Activated gamma-delta T cell (primary cell): ENCODE measurements at places on chromosomes 4 and X.

DNA sequence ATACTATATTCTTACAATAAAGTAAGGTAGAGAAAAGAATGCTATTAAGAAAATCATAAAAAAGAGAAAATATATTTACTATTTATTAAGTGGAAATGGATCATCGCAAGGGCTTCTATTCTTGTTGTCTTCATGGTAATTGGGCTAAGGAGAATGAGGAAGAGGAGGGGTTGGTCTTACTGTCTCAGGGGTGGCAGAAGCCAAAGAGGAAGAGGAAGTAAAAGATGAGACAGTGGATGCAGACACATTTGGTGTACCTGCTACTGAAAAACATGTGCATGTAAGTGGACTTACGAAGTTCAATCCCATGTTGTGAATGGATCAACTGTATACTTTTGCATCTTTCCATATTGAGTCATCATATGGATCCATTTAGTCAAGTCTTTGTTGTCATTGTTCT lies 1502.1 kb upstream of the ADGRL3 start:
- no peak for DNase-seq

DNA sequence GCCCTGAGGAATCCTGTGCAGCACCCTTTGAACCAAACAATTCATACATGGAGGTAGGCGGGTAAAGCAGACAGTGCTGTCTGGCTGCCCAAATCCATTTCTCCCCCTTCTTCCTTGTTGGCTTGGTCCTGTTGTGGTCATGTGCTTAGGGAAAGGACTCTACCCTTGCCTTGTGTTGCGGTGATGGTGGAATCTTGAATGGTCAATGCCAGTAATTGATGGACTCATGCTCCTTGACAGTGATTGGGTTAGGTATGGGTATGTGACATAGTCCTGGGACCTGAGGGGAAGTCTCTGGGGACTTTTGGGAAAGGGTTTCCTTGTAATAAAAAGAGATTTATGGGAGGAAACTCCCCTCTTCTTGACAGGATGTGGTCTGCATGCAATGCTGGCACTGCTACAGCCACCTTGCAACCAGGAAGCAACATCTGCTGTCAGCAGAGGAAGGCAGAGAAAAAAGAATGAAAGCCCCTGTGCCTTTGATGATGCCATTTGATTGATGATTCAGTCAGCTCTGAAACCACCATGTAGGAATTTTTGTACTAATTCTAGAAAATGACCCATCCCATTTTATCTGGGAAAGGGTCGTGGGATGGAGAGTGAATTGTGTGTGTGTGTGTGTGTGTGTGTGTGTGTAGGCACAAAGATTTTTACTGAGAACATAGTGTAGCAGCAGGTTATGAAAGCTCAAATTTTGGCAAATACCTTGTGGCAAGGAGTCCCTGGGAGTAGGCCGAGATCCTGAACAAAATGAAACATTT lies 30.0 kb upstream of the HUWE1 start:
- DNase-seq = no peak

GRCh38 chrX:109716431-109717028 lies 16.5 kb downstream of the ACSL4 start:
- DNase-seq = no peak

DNA sequence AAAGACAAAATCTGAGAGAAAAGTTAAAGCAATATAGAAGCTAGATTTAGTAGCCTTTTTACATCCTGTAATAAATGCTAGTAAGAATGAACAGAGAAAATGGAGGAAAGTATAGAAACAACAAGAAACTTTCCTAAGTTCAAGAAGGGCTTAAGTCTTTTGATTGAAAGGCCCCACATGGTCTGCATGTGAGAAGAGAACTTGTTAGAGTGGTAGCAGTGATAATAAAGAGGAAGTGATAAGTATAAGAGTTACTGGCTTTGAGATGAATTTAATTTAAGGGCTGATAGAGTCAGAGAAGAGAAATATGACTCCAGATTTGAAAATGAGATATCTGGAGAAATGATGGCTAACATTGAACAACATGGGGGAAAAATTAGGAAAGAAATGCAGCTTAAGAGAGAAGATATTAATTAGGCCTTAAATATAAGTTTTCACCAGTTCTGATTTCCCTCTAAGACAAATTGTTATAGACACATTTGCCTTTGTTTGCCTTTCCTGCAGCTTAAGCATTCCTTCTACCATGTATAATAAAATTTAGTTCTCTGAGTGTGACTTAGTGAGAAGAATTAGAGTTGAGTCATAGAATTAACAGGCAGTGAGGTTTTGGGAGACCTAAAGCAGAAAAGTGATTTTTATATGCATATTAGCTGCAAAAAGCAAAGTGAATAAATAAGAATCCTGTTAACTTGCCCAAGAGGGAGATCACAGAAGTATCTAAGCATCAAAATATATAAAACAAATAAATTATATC lies 18.4 kb downstream of the ZFX start:
- no peak for DNase-seq

- DNase-seq = no peak
Measured at GRCh38 chr4:5192271-5192670, 141.0 kb downstream of the STK32B start.

- no peak for DNase-seq
Measured at GRCh38 chrX:11764602-11765067, 6.6 kb downstream of the MSL3 start.

GRCh38 chr4:10334506-10335028 lies 122.7 kb downstream of the ZNF518B start:
- DNase-seq = no peak

- DNase-seq = no peak
Measured at GRCh38 chr4:11565899-11566298, 137.2 kb upstream of the HS3ST1 start.

DNA sequence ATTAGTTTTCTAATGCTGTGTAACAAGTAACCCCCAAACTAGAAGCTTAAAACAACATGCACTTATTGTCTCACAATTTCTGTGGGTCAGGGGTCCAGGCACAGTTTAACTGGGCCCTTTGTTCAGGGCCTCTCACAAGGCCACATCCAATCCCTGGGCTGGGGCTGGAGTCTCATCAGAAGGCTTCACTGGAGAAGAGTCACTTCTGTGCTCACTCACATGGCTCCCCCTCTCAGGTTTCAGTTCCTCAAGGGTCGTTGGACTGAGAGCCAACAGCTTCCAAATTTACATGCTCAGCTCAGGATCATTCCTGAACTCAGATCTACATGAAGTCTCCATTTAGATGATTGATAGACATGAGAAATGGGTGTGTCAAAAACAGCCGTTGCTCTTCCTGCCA lies 77.1 kb downstream of the EVC start:
- DNase-seq = no peak

GRCh38 chrX:85244450-85245211 lies 840 bp downstream of the ZNF711 start:
- peak; percentile 1 for DNase-seq

DNA sequence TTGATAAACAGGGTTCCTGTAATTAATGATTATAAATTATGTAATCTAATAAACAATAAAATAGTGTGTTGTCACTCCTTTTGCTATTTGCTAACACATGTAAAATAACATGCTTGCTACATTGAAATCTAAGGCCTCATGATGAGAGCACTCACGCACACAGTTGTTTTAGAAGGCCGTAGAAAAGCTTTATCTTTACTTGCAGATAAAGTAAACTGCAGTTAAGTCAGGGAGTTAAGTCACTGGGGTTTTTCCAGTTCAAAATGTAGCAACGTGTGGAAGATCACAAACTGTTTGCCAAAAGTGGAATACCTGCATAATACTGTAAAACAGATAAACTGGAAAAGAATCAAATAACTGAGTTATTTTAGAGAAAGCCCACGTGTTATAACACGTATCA lies 187.3 kb upstream of the PACRGL start:
- no peak for DNase-seq

GRCh38 chr4:11250510-11250909 lies 178.2 kb downstream of the HS3ST1 start:
- no peak for DNase-seq

- no peak for DNase-seq
Measured at GRCh38 chr4:67779631-67780030, 25.4 kb upstream of the GNRHR start.

DNA sequence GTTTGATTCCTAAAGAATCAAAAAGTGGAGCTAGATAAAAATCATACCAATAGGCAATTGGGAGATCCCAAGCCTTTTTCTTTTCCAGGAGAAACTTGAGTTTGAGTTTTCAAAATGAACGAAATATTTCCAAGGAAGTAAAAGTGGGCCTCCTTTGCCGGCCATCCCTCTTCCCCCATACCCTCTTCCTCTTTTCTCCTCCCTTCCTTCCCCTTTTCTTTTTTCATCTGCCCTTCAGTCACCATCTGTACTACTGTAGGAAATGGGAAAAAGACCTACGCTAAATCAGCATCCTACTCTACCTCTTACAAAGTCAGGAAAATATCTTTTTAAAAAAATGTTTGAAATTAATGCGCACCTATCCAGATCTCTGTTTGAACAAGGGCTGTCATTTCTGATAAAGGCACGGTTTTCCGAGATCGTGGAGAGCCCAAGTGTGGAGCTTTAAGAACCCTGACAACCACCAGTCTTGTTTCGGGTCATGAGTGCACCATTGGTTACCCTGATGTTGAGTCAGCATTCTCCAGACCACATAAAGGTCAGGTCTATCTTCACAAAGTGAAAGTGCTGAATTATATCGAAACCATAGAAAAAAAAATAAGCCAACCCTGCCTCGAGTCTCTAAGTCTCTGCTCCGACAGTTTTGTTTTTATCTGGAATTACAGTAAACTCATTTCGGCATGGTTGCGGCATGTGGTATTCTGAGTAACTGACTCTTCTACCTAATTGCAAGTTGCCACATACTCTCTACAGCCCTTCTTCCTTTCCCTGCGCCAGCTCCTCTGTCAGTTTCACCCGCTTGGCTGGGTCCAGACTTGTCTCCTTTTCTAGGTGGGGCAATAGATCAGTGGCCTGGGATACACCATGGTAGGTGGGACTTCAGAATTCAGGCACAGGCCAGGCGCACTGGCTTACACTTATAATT lies 140.2 kb upstream of the KLF3 start:
- no peak for DNase-seq

DNA sequence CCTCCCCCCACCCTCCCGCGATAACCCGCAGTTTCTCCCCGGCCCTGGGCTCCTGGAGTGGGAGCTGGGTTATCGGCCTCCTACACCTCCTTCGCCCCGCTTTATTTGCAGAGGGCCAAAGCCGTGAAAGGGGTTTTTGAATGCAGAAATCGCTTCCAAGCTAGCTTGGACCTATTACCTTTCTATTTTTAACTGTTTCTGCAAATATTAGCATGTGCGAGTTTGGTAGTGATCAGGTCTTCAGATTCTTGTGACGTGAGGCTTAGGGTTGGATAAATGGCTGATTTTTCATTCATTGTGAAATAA lies 1.3 kb downstream of the USP9X start:
- DNase-seq = no peak

GRCh38 chrX:104987063-104987462 lies 233.4 kb downstream of the TEX13A start:
- DNase-seq = no peak

GRCh38 chr4:1591107-1591506 lies 93.0 kb downstream of the FAM53A start:
- no peak for DNase-seq

DNA sequence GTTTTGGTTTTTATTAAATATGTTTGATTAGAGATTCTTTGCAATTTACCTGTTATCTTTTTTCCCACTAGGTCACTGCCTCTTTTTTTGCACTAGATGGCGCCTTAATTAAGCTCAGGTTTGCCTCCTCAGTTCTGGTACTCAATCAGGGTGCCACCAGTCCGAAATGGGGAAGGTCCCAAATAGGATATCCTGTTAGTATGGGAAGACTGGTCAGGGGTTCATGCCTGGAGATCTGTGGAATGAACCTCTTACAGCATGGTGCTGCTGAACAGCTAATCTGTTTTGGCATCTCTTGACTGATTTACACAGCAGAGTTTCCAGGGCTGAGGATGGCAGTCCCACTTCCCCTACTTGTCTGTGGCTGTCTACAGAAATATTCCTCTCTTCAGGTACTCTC lies 24.2 kb upstream of the VSIG1 start:
- DNase-seq = no peak

DNA sequence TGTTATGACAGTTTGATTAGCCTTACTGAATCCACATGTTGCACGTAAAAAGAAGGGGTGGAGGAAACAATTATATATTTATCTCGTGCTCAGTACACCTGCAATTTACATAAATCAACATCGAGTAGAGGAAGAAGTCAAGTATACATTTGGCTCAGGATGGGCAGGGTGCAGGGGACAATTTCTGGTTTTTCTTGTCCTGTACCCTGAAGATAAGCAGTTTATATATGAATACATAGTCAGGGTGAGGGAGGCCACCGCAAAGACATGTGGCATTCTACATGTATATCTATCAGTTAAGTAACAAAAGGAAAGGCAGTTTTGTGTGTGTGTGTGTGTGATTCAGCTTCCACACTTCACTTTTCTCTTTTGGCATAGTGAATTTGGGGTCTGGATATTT lies 11.1 kb upstream of the EREG start:
- no peak for DNase-seq

- no peak for DNase-seq
Measured at GRCh38 chr4:147096667-147097604, 151.3 kb upstream of the TTC29 start.

GRCh38 chr4:13704761-13705160 lies 77.2 kb upstream of the BOD1L1 start:
- no peak for DNase-seq

GRCh38 chr4:165207016-165207430 lies 338 bp upstream of the KLHL2 start:
- no peak for DNase-seq

DNA sequence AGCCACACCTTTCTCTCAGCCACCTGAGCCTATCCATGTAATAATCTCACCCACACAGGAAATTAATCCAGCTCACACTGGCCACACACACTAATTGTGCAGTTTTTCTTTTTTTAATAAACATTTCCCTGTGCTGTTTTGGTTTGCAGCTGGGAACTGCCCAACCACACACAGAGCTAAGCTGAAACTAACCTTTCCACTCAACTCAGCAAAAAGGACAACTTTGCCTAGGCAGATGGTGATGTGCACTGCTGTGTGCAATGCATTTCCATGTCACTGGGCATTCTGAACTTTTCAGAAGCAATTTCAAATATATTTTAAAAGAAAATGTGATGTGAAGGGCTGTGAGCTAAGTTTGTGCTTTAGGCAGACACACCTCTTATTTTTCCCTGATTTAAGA lies 70.0 kb upstream of the TLL1 start:
- no peak for DNase-seq

GRCh38 chr4:76977736-76978350 lies 28.3 kb downstream of the SEPTIN11 start:
- DNase-seq = no peak

- no peak for DNase-seq
Measured at GRCh38 chr4:101334963-101335572, 12.3 kb downstream of the PPP3CA start.

- DNase-seq = no peak
Measured at GRCh38 chrX:105765691-105766090, 56.6 kb upstream of the NRK start.

DNA sequence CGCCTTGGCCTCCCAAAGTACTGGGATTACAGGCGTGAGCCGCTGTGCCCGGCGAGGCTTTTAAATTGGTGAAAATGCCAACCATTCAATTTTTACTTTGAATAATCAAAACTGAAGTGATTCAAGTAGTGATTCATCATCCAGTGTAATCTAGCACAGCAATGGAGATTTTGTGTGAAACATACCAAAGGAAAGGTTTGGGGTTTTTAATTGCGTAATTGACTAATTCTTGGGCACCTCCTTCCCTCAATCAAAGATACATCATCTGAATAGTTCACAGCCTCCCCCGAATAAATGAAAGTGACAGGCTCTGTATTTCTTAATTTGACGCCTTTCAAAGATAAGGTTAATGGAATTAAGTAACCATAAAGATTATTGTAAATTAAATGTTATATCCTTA lies 69.0 kb downstream of the DMD start:
- no peak for DNase-seq
